Activated T-cell treated with anti-CD3 and anti-CD28 coated beads, Interleukin-2, amount 50 U/mL, for 72 hours (primary cell): ENCODE measurements at places on chromosomes 7 and 10. TPM values are rescaled to one million over a fixed set of nuclear protein-coding genes. Genes with fewer than 3 reads are reported as not detected.

The COMMD3 gene
- 104 TPM for total RNA-seq

The HABP2 gene
- not detected for total RNA-seq

The ANKMY2 gene
- total RNA-seq, result 11.0 TPM

The MRLN gene
- not detected for total RNA-seq

DNA sequence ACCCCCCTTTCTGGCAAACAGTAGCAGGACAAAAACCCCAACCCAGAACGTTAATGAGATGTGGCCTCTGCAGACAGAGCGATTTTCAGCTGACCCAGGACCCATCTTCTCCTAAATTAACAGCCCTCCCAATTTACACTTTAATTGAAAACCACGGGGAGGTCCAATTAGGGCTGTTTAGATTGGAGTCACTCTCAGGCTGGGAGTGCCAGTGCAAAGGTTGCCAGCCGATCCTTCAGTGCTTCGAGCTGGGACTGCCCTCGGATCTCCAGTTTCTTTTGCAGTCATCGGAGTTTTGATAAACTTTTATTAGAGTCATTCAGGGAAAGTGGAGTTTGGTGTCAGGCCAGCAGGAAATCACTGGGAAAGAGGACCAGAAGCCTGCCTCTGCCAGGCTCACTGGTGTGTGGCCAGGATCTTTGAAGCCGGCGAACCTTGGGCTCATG lies 108.0 kb downstream of the DOCK1 start:
- no peak for DNase-seq
- no peak overlapping the region for H3K4me3 ChIP-seq
- no peaks in the 10 kb centered on the region for H3K36me3 ChIP-seq
- H3K4me1 ChIP-seq, result no peaks in the 10 kb centered on the region

DNA sequence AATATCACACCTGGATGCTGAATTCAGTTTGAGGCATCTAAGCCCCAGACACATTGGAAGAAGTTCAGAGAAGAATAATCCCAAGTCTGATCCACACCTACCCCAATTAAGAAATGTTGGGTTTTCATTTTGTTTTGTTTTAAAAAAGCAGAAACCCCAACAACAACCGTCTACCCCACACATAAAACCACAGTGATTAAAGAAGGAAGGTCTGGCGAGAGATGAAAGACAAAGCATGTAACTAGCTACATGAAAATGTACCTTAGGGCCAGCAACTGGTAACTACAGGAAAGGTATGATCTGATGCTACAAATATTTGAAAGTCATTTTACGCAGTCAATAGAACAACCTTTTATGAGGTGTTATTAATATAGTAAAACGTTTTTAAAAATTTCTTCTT lies 1112.3 kb downstream of the GATA3 start:
- no peak overlapping the region for H3K4me3 ChIP-seq
- no peak overlapping the region for H3K27ac ChIP-seq
- peaks cover 28% of the 10 kb centered on the region for H3K4me1 ChIP-seq
- H3K27me3 ChIP-seq, result no peaks in the 10 kb centered on the region
- DNase-seq, result no peak

DNA sequence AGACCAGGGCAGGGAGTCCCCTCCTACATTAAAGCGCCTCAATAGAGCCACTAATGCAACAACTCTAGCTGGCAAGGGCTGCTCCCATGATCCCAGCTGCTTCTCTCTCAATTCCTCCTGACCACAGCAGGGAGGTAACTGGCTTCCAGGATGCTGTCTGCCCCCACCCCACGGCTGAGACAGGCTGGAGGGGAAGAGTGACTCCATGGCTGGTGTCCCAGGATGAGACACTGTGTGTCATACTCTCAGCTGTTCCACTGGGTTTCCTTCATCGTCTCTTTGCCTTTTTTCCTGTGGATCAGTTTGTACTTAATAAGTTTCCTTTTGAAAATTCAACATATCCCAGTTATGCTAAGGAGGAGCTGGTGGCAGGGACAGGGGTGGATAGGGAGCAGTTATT lies 27.7 kb upstream of the MYH16 start:
- no peaks in the 10 kb centered on the region for H3K36me3 ChIP-seq
- H3K27ac ChIP-seq, result no peak overlapping the region
- no peak overlapping the region for H3K4me3 ChIP-seq
- no peak for DNase-seq
